ENCODE measurements at places on chromosomes 1 and 21.

- DNase-seq = no peak
Observed at GRCh38 chr21:45001134-45002095, 61.6 kb downstream of the SLX9 start.

DNA sequence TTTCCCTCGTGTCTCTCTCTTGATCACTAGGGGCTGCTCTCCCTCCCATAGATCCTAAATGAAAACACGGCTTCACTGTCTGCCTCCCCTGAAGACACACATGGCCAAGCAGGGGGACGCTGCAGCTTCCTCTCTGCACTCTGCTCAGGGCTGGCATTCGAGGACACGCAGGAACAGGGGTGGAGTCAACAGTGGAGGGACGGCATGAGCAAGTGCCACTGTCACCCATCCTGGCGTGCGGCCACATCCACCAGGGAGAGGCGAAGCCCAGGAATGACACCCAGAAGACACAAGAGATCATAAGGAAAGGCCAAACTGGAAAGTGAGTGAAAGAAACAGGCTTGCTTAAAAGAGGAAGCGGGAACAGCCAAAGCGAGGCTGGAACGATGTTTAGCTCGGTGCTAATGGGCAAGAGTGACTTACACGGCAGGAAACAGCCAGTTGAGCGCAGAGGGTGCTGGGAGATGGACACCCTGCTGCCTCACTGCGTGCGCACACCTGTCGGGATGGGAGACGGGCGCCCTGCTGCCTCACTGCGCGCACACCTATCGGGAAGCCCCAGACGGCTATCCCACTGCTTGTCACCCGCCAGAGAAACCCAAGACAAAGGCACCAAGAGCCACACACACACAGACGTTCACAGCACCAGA lies 13.6 kb upstream of the C1QTNF12 start:
- DNase-seq = no peak

DNA sequence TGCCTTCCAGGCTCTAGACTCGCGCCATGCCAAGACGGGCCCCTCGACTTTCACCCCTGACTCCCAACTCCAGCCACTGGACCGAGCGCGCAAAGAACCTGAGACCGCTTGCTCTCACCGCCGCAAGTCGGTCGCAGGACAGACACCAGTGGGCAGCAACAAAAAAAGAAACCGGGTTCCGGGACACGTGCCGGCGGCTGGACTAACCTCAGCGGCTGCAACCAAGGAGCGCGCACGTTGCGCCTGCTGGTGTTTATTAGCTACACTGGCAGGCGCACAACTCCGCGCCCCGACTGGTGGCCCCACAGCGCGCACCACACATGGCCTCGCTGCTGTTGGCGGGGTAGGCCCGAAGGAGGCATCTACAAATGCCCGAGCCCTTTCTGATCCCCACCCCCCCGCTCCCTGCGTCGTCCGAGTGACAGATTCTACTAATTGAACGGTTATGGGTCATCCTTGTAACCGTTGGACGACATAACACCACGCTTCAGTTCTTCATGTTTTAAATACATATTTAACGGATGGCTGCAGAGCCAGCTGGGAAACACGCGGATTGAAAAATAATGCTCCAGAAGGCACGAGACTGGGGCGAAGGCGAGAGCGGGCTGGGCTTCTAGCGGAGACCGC lies 2.0 kb upstream of the OLIG2 start:
- no peak for DNase-seq

GRCh38 chr1:12600335-12600734 lies 17.7 kb downstream of the DHRS3 start:
- no peak for DNase-seq

- DNase-seq = no peak
Observed at GRCh38 chr1:54811066-54811465, 9.9 kb upstream of the TTC22 start.

DNA sequence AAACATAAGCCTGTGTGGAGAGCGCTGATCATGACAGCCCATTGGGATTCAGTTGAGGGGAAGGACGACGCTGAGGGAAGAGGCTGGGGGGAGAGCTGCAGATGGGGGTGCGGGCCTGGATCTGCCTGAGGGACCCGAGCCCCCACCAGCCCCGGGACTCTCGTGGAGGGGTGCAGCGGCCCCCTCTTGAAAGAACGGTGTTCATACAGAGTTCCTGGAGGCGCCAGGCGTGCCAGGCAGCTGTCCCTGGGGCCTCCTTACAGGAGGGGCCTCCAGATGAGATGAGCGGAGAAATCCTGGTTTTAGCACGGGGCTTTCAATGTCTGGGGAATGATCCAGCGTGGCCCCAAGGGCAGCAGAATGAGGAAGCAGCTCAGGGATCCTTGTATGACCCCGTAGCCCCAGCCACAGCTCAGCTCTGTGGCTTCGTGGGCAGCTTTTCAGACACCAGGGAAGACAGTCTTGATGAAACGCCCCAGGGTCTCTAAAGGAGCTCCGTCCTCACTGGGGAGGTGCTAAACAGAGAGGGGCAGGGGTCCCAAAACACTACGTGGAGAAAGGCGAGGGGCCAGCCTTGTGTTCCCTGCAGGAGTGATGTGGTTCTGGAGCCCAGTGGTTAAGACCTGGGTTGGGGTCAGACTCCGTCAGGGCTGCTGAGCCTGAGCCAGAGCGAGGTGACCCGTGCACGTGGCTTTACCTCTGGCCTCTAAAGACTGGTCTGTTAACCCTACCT lies 7.2 kb upstream of the DSCAM start:
- DNase-seq = no peak

- no peak for DNase-seq
Observed at GRCh38 chr1:247375747-247376146, 40.2 kb upstream of the NLRP3 start.

DNA sequence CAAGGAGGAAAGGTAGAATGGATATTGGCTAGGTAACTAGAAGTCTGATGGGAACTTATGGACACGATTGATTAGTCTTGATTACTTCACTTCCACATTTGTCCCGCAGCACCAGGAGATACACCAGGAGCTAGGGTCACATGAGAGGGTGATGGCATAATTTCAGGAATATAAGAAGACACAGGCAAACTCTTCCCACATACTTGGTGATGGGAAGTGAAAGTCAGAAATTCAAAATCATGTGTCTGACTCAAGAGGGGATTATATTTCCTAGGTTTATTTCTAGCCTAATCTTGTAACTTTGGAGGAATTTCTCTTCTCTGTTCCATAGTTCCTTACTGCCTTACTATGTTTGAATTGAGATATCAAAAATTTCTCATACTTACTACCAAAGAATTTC lies 185.0 kb downstream of the PBX1 start:
- no peak for DNase-seq

DNA sequence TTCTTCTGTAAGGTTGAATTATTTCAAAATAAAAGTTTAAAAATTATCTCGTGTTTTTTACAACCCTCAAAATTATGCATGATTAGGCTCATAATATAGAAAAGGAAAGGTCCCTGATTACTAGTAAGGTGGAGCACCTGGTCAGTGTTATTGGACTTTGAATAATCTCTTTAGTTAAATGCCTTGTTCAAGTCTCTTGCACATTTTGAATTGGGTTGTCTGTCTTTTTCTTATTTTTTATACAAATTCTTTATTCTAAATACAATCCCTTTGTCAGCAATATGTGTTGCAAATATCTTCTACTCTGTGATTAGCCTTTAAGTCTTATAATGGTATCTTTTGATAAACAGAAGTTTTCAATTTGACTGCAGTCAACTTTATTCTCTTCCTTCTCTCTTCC lies 100.7 kb upstream of the TNFSF4 start:
- DNase-seq = no peak

- no peak for DNase-seq
Observed at GRCh38 chr1:156959414-156959813, 39.0 kb downstream of the LRRC71 start.

DNA sequence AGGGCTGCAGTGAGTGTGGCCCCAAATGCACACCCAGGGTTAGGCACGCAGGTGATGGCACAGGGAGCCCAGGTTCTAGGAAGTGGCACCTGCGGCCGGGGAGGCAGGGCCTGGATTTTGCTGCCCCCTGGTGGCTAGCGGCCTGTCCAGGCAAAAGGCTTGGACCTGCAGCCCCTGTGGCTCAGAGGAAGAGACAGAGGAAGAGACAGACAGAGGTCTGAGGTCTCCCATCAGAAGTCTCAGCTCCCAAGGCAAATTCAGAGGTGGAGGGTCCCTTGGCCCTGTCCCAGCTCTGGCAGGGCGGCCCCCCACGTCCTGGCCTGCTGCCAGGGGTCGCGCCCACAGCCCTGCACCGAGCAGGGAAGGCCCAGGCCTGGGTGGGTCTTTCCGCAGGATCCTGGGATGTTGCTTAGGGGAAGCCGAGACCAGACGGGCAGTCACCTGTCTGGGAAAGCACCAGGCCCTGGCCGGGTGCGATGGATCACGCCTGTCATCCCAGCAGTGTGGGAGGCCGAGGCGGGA lies 8.0 kb upstream of the TNFRSF14 start:
- peak; percentile 70 for DNase-seq

DNA sequence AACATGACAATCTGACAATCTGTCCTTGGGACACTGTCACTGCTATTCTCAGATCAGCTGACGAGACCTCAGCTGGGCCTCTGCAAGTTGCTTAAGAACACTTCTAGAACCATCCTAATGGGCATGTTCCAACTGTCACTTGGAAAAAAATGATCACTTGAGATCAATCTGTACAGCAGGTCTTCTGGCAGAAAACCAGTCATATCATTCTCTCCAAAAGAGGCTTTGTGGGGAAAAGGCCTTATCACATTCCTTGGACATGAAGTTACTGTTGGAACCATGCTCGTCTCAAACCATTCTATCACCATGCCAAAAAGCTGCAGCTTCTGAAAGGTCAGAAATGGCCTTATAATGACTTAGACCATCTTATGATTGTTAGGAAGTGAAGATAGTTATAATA lies 744.2 kb downstream of the USP25 start:
- no peak for DNase-seq

DNA sequence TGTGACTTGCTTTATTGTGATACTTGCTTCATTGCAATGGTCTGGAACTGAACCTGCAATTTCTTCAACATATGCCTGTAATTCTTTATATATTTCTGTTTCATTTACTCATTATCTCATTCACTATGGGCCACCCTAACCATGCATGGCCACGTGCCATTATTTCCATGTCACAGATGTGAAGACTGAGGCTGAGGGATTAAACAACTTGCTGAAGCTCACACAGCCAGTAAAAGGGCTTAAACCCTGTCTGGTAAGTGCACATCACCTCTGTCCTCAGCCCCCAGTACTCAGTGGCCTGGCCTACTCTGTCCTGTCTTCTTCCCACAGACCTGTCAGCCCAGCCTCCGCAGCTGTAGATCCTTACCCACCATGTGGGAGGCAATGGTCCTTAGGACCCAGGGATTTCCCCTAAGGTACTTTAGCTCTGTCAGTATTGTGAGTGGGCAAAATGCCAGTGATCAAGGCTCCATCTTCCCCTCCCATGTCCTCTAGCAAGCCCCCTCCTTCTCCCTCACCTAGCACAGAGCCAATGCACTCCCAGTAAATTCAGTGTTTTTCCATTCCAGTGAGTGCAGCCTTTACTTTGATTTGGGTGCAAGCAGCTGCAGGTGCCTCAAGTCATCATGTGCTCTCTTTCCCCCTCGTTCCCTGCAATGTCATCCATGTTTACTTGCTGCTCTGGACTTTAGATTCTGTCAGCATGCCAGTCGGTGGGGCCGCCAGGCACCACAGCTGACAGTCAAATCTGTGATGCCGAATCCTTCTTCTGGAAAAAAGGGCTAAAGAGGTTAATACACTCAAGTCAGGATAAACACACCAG lies 228.2 kb upstream of the PROX1 start:
- DNase-seq = no peak

- DNase-seq = no peak
Observed at GRCh38 chr1:222653178-222653827, 35.4 kb downstream of the MIA3 start.

DNA sequence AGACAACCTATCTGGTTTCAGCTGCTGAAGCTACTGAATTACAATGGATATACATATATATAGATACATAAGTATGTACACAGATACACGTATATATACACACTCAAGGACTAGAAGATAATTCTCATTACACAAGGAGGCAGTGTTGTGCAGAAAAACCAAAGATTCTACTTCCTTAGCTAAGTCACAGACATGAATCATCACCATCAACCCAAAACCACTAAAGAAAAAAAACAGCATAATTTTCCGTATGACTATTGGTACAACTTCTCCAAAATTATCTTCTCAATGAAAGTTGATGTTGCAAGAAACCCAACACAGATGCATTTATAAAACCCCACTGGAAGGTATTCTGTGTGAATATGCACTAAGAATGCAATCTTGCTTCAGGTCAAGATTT lies 36.8 kb upstream of the RPF1 start:
- DNase-seq = no peak

GRCh38 chr1:109214695-109215623 lies 1.2 kb downstream of the SARS1 start:
- no peak for DNase-seq

GRCh38 chr1:62424411-62424810 lies 12.4 kb upstream of the USP1 start:
- no peak for DNase-seq

DNA sequence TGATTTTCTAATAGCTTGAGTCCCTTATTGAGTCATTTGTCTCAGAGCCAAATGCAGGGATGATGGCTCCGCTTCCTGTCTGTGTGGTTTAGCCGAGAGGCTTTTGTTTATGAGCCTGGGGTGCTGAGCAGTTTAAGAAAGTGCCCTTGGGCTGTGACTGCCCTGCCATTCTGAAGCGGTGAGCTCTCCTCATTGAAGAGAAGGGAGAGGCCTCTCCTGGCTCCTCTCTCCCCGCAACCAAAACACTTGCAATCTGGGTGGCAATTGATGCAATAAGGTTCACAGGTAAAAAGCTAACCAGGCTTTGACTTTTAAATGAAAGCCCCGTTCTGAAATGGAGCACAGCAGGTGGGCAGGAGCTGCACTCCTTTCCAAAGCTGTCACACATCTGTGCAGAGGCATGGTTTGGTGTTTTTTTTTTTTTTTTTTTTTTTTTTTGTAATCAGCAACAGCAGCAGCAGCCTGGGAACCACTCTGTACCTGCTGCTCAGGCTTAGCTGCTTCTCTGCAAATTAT lies 403.7 kb downstream of the SIPA1L2 start:
- DNase-seq = no peak

DNA sequence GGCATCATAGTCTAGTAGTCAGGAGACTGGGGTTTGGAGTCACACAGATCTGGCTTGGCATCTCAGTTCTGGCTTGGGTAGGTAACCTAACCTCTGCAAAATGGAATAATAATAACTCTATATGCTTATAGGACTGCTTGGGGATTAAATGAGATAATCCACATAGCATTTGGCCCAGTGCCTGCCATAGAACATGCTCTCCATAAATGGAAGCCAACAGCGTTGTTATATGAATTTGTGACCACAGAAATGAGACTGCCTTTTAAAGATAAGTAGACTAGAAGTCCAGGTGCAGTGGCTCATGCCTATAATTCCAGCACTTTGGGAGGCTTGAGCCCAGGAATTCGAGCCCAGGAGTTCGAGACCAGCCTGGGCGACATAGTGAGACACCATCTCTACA lies 4.0 kb upstream of the OPRD1 start:
- DNase-seq = no peak

DNA sequence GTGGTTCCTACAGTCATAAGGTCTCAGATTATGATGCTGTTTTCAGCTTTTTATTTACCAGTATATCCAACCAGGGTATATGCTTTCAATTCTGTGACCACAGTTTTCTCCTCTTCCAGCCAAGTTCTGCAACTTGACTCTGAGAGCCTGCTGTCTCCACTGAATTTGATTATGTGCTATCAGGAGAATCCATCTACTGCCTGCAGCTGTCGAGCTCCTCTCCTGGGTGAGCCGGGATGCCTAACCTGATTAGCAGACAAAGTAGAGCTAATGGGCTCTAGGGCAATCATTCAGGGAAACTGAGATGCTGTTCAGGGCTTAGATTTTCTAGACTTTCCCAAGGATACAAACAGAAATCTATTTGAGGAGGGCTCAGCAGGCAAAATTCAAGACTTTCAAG lies 271.5 kb upstream of the BEND5 start:
- no peak for DNase-seq

All from activated CD4-positive, alpha-beta T cell treated with anti-CD3 and anti-CD28 coated beads for 1 hour (primary cell).